ENCODE measurements at places on chromosomes 5 and 9. TPM values are rescaled to one million over a fixed set of nuclear protein-coding genes. Genes with fewer than 3 reads are reported as not detected.

CAVIN4 gene
- 0.83 TPM for total RNA-seq

PRDM9 gene
- total RNA-seq = not detected

ZNF483 gene
- 7.3 TPM for total RNA-seq

DNA sequence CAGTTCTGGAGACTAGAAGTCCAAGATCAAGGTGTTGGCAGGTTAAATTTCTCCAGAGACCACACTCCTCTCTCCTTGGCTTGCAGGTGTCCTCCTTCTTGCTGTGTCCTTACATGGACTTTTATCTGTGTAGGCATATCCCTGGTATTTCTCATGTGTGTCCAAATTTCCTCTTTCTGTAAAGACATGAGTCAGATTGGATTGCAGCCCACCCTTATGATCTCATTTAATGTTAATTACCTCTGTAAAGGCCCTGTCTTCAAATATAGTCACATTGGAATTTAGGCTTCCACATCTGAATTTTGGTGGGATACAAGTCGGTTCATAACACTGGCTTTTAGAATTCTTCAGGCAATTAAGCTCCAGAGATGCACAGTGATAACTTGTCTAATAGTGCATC lies 322.2 kb upstream of the GRIA1 start:
- no peaks in the 10 kb centered on the region for H3K27me3 ChIP-seq
- H3K27ac ChIP-seq = no peak overlapping the region
- no peaks in the 10 kb centered on the region for H3K36me3 ChIP-seq
- H3K4me3 ChIP-seq = no peak overlapping the region
- H3K4me1 ChIP-seq = no peaks in the 10 kb centered on the region

- DNase-seq = no peak
- H3K36me3 ChIP-seq = no peaks in the 10 kb centered on the region
- H3K27ac ChIP-seq = no peak overlapping the region
- no peaks in the 10 kb centered on the region for H3K4me1 ChIP-seq
- H3K27me3 ChIP-seq = no peaks in the 10 kb centered on the region
Observed at GRCh38 chr9:26399556-26399955, 493.0 kb downstream of the CAAP1 start.

DNA sequence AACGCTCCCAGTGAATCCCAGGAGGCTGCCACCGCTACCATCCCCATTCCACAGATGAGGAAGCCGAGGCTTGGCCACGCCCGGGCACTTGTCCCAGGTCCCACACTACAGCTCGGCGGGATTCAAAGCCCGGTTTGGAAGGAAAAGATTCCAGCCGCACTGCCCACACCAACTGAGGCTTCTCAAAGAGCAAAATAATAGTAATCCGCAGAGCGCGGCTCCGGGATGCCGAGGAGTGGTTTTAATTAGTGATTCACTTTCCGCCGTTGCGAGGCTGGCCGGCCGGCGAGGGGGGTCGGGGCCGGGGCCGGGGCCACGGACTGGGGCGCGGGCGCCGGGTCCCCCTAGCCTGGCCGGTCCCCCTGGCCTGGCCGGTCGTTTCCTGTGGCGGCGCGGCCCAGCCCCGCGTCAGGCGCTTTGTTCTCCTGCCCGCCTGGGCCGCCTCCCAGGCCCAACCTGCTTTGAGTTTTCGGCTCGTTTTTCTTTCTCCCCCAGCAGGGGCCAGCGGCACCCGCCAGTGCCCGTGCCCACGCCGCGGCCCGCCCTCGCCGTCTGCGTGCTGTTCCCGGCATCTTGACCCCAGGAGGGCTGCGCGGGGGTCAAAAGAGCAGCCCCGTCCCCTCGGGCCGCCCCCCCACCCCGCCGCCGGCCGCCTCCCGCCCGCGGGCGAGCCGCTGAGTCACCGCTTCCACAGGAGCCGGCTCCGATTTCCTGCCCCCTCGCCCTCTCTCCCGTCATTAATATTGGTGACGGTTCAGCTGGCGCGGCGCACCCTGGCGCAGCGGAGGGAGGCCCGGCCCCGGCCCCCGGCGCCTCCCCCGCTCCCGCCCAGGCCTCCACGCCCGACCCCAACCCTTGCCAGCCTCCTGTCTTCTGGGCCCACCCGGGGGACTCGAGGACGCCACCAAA lies 31.2 kb downstream of the FGF18 start:
- no peaks in the 10 kb centered on the region for H3K4me1 ChIP-seq
- H3K36me3 ChIP-seq = no peaks in the 10 kb centered on the region
- no peak overlapping the region for H3K4me3 ChIP-seq
- no peaks in the 10 kb centered on the region for H3K27me3 ChIP-seq
- DNase-seq = no peak

GRCh38 chr5:150529555-150529954 lies 21.6 kb downstream of the NDST1 start:
- no peak overlapping the region for H3K4me3 ChIP-seq
- H3K36me3 ChIP-seq = peaks cover 4% of the 10 kb centered on the region
- no peak overlapping the region for H3K27ac ChIP-seq
- no peak for DNase-seq
- no peaks in the 10 kb centered on the region for H3K4me1 ChIP-seq

DNA sequence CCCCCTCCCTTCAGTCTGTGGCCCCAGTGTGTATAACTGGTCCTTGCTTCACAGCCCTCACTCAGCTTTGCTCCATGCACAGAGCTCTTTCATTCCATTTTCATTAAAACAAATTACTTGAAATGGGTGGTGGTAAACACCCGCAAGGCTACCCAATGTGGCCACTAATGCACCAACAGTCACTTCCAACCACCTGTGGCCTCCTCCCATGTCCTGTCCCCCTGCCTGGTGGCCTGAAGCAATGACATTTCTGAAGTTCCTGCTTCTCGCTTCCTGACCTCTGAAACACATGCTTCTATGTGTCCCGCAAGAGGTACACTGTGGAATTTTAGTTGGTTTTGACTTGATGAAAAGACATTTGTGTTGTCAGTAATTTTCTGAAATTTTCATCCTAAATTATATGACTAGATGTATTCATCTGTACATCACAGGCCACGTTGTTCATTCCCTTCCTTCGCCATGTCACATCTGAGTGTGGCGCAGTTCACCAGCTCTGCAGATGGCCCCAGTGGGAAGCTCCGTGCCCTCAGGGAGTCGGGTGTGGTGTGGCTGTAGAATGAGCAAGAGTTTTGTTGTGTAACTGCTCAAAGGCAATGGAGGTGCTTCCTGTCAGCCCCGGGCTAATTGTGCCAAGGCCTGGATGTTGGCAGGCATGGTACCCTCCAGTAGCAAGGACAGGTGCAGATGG lies 9.6 kb downstream of the ROPN1L start:
- H3K36me3 ChIP-seq = no peaks in the 10 kb centered on the region
- DNase-seq = peak; percentile 45
- H3K27me3 ChIP-seq = no peaks in the 10 kb centered on the region
- H3K27ac ChIP-seq = no peak overlapping the region
- H3K4me3 ChIP-seq = no peak overlapping the region

DNA sequence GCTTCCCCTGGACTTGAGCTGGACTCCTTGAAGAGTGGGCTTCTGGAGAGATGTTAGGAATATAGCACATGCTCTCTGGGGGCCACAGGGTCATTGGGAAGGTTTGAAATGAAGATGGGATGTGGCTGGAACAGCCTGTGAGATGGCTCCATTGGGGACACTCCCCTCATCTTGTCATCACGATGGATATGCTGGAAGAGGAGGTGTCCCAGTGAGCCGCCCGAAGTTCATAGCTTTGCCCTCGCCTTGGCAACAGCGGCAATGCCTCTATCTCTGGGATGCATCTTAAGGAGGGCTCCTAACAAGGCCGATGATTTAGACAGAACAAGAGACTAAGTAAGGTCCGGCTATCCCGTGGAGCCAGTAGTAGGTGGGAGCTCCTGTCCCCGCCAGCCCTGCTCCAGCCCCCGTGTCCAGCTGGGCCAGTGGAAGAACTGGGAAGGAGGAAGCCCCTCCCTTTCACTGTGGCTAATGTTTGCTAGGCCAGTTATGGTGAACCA lies 23.9 kb downstream of the AMBP start:
- H3K4me3 ChIP-seq = no peak overlapping the region
- peaks cover 97% of the 10 kb centered on the region for H3K27me3 ChIP-seq
- no peak overlapping the region for H3K27ac ChIP-seq
- DNase-seq = no peak
- H3K4me1 ChIP-seq = no peaks in the 10 kb centered on the region
- no peaks in the 10 kb centered on the region for H3K36me3 ChIP-seq

DNA sequence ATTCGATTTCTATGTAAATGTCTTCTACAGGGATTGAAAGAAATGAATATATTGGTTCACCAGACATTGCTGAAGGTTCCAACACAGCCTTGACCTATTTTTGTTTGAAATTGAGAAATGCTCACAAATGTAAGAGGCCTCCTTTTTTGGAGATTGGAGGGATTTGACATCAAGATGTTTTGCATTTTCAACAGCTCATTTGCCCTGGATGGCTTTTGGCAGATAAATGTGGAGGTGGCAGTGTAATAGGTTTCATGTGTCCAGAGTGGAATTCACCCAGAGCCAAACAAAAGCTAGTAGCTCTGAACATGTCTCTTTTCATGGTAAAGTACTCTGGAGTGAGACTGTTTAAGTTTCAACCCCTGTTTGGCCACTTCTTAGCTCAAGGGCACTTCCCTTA lies 77.3 kb downstream of the PALM2AKAP2 start:
- H3K4me3 ChIP-seq = no peak overlapping the region
- H3K4me1 ChIP-seq = no peaks in the 10 kb centered on the region
- DNase-seq = no peak
- H3K27me3 ChIP-seq = no peaks in the 10 kb centered on the region

DNA sequence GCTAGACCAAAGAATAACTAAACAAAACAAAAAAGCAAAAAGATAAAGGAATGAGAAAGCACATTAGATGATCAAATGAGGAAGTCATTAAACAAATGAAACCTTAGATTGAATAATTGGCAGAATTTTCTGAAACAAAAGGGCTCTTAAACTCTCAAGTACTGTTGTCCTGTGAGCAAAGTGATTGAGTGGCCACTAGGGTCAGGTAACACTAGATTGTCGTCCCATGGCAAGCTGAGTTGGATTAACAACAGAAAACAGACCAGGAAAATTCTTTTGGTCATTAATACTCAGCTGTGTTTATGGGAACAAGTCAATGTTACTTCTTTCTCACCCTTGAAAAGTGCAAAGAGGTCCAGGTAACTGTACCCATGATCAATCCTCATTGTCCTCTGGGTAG lies 81.6 kb upstream of the MRPS30 start:
- no peaks in the 10 kb centered on the region for H3K27me3 ChIP-seq
- H3K4me1 ChIP-seq = no peaks in the 10 kb centered on the region
- H3K4me3 ChIP-seq = no peak overlapping the region
- H3K36me3 ChIP-seq = no peaks in the 10 kb centered on the region

DNA sequence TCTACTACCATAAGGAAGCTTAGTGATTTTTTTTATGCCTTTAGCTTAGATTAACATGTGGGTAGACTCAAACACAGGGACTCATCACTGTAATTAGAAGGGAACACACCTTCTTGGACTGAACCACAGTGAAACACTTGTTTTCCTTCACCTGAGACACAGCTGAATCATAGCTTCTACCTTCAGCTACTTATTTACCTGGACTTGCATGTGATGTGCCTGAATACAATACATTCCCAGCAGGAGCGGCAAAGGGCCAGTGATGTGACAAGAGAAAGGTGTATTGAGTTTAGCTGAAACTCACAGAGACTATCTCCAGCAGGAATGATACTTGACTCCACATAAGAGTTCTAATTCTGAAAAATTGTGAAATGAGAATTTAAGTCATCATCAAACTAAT lies 37.8 kb downstream of the GRAMD2B start:
- no peak overlapping the region for H3K4me3 ChIP-seq
- no peak for DNase-seq
- H3K36me3 ChIP-seq = 0 out of 2 replicates have a peak, but pooled peaks cover 2% of the 10 kb centered on the region
- H3K4me1 ChIP-seq = no peaks in the 10 kb centered on the region
- no peak overlapping the region for H3K27ac ChIP-seq

DNA sequence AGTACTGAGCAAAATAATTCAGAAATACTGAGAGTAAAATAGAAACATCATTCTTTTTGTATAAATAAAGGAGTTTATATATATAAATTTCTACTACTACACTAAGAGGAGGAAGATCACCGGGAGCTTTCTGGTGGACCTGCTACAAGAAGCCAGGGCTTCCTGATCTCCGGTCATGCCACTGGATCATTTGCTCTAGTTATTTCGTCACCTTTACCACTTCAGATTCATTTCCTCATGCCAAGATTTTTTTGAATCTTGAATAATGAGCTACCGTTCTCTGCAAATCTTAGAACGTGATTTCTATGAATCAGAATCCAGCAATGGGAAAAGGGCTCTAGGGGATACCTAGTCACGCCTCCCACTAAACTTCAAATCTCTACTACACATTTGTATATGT lies 51.9 kb upstream of the TBC1D9B start:
- no peak overlapping the region for H3K27ac ChIP-seq
- H3K27me3 ChIP-seq = no peaks in the 10 kb centered on the region
- peak; percentile 41 for DNase-seq
- no peaks in the 10 kb centered on the region for H3K36me3 ChIP-seq
- no peaks in the 10 kb centered on the region for H3K4me1 ChIP-seq

DNA sequence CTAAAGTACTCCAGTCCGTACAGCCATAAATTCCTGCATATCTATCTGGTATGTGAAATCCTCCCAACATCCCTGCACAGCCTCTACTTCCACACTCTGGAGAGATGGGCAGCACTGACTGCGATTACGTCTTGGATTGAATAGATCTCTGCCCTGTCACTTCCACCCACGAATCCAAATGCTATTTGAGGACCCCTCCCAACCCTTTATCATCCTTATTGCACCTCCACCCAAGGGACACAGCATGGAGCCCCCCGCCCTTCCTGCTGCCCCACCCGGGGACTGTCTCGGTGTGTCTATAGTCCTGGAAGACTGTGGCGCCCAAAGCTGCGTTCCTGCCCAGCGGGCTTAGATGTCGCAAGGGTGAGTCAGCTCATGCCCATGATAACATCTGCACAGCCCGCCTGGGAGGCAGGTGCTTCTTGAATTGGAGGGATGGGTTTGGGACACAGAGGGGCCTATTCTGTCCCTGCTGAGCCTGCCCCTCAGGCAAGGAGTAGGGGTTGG lies 105.7 kb upstream of the HAND1 start:
- no peaks in the 10 kb centered on the region for H3K27me3 ChIP-seq
- no peaks in the 10 kb centered on the region for H3K36me3 ChIP-seq
- H3K4me1 ChIP-seq = peaks cover 37% of the 10 kb centered on the region
- 0 out of 2 replicates have a peak overlapping the region, but pooled peaks have one; percentile 1 for H3K27ac ChIP-seq
- DNase-seq = peak; percentile 82

DNA sequence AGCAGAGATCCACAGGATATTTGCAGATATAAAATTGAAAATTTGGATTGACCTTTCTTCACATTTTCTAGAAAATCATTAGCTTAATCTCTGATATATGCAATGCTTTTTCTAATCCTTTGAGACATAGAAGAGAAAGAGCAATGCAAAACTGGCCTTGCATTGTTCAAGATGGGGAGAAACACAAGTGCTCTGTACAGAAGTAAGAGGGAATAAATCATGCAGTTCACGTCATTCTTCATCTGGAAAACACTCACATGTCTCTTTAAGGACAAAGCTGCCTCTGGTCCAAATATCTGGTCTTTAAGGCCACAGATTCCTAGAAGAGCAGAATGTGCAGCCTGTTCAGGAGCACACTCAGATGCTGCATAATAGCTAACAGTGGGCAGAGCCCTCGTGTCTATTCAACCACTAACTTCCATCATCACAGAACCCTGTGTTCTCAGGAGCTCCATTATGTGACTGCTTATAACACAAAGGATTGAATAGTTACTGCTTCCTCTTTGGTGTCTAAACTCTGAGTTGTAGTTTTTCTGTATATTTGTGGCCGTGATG lies 277.5 kb downstream of the PLK2 start:
- no peak for DNase-seq
- 0 out of 2 replicates have a peak overlapping the region, but pooled peaks have one; percentile 5 for H3K27ac ChIP-seq
- peaks cover 30% of the 10 kb centered on the region for H3K4me1 ChIP-seq
- no peak overlapping the region for H3K4me3 ChIP-seq

- H3K36me3 ChIP-seq = no peaks in the 10 kb centered on the region
- H3K27ac ChIP-seq = no peak overlapping the region
Observed at GRCh38 chr9:21744841-21745240, 57.6 kb upstream of the MTAP start.

All from PC-9 (cell line).